ENCODE measurements at places on chromosomes 11 and 22.

DNA sequence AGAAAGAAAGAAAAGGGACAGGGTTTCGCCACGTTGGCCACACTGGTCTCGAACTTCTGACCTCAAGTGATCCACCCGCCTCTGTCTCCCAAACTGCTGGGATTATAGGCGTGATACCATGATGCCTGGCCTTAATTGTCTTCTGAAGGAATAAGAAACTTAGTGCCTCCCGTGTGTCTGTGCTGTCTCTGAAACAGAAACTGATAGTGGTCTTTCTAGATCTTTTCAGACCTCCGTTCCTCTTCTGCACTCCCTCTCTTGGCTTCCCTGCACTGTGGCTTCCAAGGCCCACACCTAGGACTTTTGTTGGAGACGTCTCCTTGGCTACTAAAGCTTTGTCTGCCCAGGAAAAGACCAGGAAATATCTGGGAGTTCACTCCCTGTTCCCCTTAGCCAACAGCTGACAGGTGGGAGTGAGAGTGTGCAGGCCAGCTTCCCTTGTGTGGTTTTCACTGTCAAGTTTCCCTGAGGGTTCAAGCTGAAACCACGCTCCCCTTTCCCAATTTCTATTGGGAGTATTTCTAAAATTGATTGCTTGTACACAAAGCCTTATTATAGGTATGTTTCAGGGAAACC, 10.1 kb upstream of the HTR3B start:
- DNase-seq = peak; percentile 10

DNA sequence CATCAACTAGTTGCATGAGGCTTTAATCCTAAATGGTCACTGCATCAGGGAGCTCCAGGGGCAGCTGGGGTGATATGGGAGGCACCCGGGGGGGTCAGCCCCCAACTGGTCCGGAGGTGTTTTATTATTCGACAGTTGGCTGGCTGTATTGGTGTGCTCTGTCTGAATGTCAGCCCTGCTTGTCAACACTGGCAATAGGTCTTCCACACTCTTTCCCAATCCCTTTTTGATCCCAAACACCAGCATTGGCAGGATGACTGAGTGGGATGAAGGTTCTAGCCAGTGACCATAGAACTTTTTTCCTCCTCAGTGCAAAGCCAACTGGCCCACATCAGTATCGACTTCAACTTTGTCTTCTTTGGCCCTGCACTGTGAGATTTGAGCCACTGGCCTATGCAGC, 8.9 kb upstream of the LDLRAD3 start:
- DNase-seq = no peak

DNA sequence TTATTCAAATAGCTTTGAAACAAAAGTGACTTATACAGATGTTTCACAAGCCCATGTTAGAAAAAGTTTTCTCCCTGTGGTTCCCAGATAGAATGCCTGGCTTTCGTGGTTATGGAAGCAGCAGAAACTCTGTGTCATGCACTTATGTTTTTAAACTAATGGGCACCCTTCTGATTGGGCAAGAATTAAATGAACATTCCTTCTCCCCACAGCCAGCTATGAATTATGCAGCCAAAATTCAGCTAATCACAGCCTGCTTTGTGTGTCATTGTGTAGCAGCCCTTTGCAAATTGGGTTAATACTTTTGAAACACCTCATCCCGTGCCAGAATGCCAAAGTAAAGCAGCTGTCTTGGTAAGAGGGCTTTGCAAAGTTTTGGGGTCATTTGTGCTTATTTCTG, 46.9 kb downstream of the PANX1 start:
- no peak for DNase-seq

GRCh38 chr11:100936781-100937180, 192.8 kb downstream of the PGR start:
- DNase-seq = no peak

- no peak for DNase-seq
Measured at GRCh38 chr11:68643585-68643984, 40.8 kb upstream of the GAL start.

DNA sequence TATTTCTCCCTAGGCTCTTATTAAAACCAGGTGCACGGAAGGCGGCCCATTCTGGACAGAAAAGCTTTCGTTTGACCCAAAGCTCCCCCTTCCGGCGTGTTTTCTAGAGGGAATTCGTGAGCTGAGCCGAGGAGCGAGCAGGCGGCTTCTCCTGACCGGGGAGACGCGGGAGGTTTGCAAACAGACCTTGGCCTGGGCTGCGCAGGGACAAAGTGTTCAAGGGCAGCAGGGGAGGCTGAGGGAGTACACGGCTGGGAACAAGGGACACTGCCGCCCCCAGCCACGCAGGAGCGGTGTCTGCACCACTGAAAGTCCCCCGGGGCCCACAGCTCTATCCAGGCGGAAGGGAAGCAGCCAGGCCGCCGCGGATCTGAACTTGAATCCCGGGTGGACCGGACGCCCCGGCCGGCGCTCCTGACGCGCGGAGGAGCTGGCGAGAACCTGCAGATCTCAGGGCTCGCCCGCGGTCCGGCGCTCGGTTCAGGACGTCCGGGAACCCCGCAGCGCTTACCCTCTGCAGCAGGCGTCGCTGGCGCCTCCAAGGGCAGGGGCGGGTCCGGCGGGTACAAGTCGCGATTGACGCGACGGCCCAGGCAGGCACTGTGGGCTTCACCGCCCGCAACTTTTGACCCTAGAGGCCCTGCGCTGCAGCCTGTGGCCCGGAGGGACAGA, 101.9 kb downstream of the WT1 start:
- peak; percentile 25 for DNase-seq
